ENCODE measurements at places on chromosomes 7 and 10. TPM values are rescaled to one million over a fixed set of nuclear protein-coding genes. Genes with fewer than 3 reads are reported as not detected.

The PTN gene
- total RNA-seq, result not detected

The PRXL2A gene
- total RNA-seq, result 26.9 TPM

The ZNF518A gene
- total RNA-seq, result 13.4 TPM

The EN2 gene
- 0.75 TPM for total RNA-seq

The SEMA4G gene
- 1.7 TPM for total RNA-seq

The OPN4 gene
- total RNA-seq, result not detected

The UCN3 gene
- total RNA-seq, result not detected

The NUTM2E gene
- total RNA-seq, result not detected

The SPACDR gene
- total RNA-seq, result 0.43 TPM

The CRHR2 gene
- not detected for total RNA-seq

The SPDYE2B gene
- total RNA-seq, result not detected

The PRKCQ gene
- total RNA-seq, result 0.22 TPM

The DDC gene
- not detected for total RNA-seq

The UFSP1 gene
- 7.0 TPM for total RNA-seq

The RAMP3 gene
- total RNA-seq, result not detected

The ITGB8 gene
- 18.5 TPM for total RNA-seq

The PAPOLB gene
- total RNA-seq, result 0.30 TPM

The CCNJ gene
- 14.7 TPM for total RNA-seq

The SSC4D gene
- total RNA-seq, result 0.37 TPM

The SYT15 gene
- 0.17 TPM for total RNA-seq

The NUTM2D gene
- 0.75 TPM for total RNA-seq

The RSPH10B gene
- not detected for total RNA-seq

The LBX1 gene
- 0.12 TPM for total RNA-seq

The PAX2 gene
- not detected for total RNA-seq

The DGKB gene
- not detected for total RNA-seq

All from NCI-H460 (cell line).